Retina (tissue), 1 donor: ENCODE measurements at places on chromosomes 1 and 21.
A peak's percentile ranks its signal among the peaks of the same experiment; 100 is the strongest.

- no peak for DNase-seq
These were observed 39.9 kb downstream of the CRYAA start for GRCh38 chr21:43208561-43209332.

DNA sequence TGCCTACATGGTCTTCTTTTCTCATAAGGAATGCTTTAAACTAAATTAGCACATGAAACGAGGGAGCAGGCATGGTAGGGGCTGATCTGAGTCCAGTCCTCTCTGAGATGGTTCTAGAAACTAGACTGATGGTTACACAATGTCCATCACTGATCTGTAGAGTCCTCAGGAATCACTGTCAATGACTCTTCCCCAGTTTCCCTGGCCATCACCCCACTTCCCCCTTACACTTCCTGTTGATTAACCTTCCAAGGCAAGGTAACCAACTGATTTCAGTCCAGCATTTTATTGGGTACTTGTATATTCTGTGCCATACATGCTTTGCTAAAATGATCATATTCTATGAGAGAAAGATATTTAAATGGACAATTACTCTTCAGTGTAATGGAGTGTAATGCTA is 100.6 kb upstream of the ARTN start:
- no peak for DNase-seq

DNA sequence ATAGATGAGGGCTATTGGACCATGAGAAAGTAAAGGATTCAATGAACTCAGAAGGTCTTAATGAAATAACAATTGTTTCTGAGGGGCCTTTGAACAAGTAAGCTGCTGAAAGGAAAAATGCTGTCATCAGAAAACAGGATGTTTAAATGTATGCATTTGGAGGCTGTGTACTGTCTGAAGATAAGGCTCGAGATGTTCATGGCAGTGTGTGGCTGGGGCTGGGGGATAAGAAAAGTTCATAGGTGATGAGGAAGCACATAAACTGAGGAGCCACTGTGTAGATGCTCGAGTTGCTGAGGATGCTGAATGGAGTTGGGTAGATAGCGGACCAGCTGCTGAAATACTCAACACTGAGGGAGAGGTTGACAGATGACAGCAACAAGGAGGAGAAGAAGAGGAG is 17.8 kb downstream of the THEM4 start:
- no peak for DNase-seq

DNA sequence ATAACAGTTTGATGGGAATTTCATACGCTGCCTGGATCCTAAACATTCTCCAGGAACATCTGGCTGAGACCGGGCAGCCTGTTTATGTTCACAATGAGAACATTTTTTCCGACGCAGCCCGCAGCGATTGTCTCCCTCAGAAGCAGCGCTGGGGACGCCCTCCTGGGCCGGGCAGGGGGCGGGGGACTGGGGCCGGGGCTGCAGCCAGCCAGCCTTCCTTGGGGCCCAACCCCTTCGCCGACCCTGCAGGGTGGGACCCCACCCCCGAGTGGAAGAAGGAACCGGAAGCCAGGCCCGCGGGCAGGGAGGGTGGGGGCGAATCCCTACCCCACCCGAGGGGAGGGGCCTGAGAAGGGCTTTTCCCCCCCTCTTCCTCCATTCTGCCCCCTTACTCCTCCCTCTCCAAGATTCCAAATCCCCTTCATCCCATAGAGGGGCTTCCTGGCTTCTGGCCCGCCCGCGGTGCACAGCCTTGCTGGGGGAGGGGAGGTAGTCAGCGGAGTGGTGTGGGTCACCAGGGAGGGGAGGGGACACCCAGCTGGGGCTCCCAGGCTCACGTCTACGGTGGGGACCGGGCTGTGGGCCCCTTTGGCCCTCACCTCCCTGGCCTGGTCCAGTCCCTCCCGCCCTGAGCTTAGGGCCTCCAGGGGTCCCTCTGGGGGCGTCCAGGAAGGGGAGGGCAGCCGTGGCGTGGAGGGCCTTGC is 60.6 kb downstream of the WNT9A start:
- DNase-seq, result peak; percentile 59

DNA sequence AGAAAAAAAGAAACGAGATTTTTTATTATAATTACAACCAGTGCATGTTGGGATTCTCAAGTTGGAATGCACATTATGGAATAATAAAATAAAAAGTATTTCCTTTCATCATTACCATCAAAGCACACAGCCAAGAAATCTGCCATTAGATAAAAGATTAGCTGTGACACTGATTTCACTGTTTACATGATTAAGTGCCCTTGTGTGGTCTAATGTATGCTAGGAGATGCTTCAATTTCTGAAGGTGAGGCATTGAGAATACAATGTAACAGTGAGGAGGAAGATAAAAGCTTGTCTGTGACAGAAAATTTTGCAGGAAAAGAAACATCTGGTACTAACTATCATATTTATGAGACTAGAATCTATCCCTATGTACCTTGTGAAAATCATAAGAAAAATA is 409.7 kb upstream of the PRMT6 start:
- DNase-seq, result no peak

- peak; percentile 74 for DNase-seq
These were observed 472.9 kb downstream of the MATN1 start for GRCh38 chr1:30250338-30250983.

GRCh38 chr21:42193721-42194120 is 25.2 kb upstream of the ABCG1 start:
- DNase-seq, result no peak

GRCh38 chr1:27001570-27002360 is 8.3 kb downstream of the TRNP1 start:
- DNase-seq, result peak; percentile 51

DNA sequence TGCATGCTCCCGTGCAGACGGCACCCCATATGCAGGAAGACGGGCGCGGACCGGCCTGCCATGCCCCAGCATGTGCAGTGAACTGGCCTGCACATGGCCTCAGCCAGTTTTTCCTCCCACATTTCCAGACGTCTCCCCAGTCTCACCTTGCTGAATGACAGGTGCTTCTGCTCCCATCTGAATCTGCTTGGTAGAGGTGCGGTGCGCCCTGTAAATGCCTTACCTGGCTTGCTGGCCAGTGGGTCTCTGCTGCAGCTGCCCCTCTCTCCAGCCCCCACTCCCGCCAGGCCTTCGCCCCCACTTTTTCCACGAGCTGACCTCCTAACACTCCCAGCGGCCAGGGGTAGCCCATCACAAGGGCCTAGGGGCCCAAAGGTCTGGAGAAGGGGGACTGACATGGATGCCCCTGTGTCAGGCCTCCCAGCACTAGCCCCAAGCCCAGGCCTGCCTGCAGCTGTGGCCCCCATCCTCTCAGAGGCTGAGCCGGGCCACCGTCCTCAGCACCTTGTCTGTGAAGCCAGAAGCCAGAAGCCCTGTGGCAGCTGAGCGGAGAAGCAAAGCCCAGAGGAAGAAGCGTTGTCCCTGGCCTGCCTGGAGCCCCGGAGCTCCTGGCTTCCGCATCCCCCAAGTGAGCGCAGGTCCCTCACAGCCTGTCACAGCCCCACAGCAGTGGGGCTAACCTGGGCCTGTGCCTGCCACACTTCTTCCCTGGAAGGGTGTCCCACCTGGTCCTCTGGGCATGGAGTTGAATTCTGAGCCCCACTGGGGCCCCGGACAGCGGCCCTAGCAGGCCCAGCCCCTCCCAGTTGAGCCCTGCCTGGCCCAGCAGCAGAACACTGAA is 3.7 kb upstream of the SLC19A1 start:
- DNase-seq, result no peak

- DNase-seq, result no peak
These were observed 246.0 kb downstream of the TRABD2B start for GRCh38 chr1:47751193-47751592.

GRCh38 chr1:79497193-79497773 is 490.8 kb upstream of the ADGRL4 start:
- peak; percentile 34 for DNase-seq

GRCh38 chr1:207695891-207696290 is 51.0 kb downstream of the CR1L start:
- no peak for DNase-seq

GRCh38 chr1:234628089-234628488 is 18.1 kb upstream of the IRF2BP2 start:
- no peak for DNase-seq

DNA sequence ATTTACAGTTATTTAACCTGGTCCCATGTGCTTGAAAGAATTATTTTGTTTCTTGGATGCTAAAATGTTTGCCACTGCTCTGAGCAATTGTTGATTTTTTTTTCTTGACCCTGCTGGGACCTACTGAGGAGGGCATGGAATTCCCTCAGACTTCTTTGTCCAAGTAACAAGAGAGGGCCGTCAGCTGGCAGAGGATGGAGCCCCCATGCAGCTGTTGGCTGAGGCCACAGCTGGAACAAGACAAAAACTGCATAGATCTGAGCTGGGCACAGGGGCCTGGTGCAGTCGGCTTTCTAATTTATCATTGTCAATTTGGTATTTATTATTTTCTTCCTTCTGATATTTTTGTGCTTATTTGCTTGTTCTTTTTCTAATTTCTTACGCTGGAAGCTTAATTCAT is 39.6 kb upstream of the ABCG1 start:
- no peak for DNase-seq

- DNase-seq, result no peak
These were observed 16.3 kb downstream of the KIAA0040 start for GRCh38 chr1:175176246-175176645.

- no peak for DNase-seq
These were observed 28.1 kb upstream of the RNF19B start for GRCh38 chr1:32992489-32993323.

GRCh38 chr1:28412731-28413130 is 43.2 kb downstream of the PHACTR4 start:
- DNase-seq, result no peak

DNA sequence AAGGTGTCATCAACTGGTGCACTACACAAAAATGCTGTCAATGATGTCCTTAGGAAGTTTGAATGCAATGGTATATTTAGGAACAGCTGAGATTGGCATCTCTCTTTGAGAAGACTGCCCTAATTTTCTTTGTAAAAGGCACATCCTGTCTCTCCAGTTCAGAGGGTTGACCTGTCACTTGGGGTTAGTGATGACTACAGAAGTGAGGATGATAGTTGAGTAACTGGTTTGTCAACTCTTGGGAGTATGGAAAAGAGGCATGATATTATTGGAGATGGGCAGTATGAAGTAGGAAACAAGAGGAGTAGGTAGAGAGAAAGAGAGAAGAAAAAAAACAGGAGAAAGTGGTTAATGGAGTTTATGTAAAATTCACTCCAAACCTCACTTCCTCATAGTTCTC is 40.4 kb upstream of the PIGC start:
- no peak for DNase-seq

GRCh38 chr1:161162052-161162451 is 2.8 kb downstream of the USP21 start:
- DNase-seq, result no peak

- DNase-seq, result no peak
These were observed 102.2 kb upstream of the GADD45A start for GRCh38 chr1:67582625-67583461.

- no peak for DNase-seq
These were observed 42.9 kb downstream of the TNNT2 start for GRCh38 chr1:201334325-201335173.

DNA sequence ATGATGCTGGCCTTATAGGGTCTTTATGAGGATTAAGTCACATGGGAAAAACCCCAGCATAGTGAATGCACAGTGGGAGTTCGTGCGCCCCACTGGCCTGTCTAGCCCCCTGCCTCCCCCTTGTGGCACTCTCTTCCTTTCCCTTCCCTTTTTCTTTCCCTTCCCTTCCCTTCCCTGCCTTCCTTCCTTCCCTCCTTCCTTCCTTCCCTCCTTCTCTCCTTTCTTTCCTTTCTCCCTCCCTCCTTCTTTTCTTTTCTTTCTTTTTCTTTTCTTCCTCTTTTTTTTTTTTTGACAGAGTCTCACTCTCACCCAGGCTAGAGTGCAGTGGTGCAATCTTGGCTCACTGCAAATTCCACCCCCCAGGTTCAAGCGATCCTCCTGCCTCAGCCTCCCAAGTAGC is 38.6 kb downstream of the HTR6 start:
- no peak for DNase-seq

DNA sequence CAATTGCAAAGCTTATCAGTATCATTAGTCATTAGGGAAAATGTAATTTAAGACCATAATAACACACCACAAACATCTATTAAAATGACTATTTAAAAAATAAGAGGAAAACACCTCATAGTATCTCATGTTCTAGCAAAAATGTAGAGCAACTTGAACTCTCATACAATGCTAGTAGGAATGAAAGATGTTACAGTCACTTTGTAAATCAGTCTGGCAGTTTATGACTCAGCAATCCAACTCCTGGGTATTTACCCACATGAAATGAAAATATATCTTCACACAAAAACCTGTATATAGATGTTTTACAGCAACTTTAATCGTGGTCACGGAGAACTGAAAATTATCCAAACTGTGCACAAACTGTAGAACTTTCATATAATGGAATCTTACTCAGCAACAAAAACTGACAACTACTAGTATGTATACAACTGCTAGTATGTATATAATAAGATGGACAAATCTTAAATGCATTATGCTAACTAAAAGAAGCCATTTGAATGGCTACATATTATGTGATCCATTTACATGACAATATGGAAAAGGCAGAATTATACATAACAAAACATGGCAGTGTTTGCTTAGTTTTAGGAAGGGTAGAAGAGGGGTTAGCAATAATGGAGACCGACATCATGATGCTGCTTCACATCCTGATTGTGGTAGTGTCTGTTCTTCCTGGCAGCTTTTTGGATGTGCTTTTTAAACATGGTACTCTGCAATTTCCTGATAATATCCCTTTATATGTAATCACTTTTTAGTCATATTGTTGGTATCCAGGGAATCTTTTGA is 267.0 kb downstream of the KCTD3 start:
- DNase-seq, result no peak

GRCh38 chr1:216390956-216391355 is 32.3 kb downstream of the USH2A start:
- DNase-seq, result no peak

GRCh38 chr21:36310016-36310415 is 10.0 kb upstream of the MORC3 start:
- no peak for DNase-seq

- no peak for DNase-seq
These were observed at the start of gene KRTAP10-1 for GRCh38 chr21:44539991-44540666. TSS of gene KRTAP10-1 (minus strand) at chr21:44540195. CDS start at chr21:44540150, 45 bp downstream.

DNA sequence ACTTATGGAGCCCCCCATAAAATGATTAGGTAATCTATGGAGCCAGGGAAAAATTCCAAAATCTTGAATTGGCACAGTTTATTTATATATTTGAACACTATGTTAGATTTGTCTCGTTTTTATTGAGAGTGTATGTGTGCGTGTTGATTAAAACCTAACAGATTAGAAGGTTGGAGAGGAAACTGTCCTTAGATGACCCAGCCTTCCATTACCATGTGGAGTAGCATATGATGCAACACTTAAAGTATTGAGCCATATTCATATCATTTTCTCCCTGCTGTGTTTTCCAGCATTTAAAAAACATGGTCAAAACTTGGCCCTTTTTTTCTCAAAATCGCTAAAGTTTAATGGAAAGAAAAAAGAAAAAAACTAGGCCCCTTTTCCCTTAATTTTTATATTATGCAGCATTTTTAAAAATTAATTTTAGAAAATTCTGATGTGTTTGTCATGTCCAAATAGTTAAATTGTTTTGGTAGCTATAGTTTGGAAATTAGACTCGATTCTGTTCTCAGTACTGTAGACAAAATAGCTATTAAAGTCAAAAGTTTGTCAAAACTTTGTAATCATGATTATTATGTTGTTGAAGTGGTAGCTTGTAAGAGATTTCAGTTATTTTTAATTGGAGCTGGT is 2.3 kb downstream of the LRRC8D start:
- no peak for DNase-seq

- no peak for DNase-seq
These were observed 241.4 kb upstream of the POTED start for GRCh38 chr21:13368200-13368599.
